ENCODE measurements at places on chromosomes 13 and 19.
A peak's percentile ranks its signal among the peaks of the same experiment; 100 is the strongest.

DNA sequence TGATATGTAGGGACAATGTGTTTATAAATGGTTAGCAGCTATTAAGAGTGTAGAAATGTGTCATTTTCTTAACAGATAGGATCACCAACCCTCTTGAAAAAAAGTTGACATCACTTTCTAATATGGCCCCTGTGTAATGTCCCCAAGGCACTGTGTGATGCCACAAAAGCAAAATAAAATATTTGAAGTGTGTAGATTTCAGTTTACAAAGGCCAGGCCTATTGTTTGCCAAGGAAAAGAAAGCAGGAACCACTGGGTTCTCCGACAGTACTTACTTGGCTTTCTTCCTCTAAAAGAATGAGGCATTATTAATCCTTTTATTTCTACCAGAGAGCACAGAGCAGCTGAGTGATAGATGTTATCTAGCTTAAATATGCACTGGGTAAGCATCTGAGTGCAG is 10.5 kb upstream of the GJA3 start:
- no peak for DNase-seq

DNA sequence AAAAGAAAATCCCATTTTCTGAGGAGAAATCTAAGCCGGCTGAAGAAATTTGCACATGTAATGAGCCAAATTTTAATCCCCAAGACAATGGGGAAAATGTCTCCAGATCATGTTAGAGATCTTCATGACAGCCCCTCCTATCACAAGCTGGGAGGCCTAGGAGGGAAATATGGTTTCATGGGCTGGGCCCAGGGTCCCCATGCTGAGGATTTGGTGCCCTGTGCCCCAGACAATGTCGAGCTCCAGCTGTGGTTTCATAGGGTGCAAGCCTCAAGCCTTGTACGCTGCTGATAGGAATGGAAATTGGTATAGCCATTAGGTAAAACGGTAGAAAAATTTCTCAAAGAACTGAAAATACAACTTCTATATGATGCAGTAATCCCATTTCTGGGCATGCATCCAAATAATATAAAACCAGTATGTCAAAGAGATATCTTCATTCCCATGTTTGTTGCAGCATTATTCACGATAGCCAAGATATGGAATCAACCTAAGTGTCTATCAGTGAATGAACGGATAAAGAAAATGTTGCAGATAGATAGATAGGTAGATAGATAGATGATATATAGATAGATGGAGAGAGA is 19.3 kb upstream of the FREM2 start:
- DNase-seq, result no peak

- no peak for DNase-seq
These were observed 17.3 kb downstream of the CKM start for GRCh38 chr19:45305421-45305820.

DNA sequence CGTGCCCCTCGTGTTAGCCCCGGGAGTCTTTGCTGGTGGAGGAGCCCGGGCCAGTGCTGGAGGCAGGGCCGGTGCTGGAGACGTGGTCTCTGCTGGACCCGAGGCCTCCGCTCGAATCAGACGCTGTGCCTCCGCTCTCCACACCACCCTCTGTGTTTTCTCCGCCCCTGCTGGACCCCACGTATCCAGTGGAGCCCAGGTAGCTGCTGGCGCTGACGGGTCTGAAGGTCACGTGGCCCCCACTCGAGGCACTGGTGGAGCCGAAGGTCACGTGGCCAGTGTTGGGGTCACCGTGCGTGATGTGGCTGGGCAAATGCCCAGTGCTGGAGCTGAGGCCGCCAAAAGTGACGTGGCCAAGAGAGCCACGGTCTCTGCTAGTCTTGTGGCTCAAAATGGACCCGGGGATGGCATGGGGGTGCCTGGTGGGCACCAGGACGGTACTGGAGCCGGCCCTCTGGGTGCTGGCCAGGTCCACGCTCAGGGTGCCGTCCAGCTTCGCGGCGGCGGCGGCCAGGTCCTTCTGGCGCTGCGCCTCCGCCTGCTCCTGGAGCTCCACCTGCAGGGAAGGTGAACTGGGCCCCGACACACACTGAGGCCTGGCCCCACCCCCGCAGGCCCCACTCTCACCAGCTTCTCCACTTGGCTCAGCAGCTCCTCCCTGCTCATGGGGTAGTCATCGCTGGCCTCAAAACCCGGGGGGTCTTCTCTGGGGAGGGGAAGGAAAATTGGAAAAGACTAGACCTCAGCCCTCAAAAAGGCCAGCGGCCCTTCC is 27.3 kb downstream of the ZNF114 start:
- DNase-seq, result no peak

DNA sequence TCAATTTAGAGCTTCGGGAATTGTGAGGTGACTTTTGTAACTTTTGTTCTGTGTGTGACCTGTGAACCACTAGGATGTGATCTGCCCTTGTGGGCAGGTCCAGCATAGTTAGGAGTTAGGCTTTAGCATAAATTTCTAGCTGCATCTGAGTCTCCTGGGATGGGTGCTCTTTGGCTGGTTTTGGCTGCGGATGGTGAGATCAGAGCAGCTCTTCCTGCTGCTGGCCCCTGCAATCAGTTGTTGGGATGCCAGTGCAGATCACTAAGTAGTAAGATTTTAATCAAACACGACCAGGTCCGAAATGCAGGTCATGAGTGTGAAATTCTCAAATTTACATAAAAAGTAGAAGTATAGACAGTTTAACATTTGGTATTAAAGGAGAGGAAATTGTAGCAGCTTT is 8.5 kb downstream of the CEBPG start:
- no peak for DNase-seq

- DNase-seq, result no peak
These were observed 155.5 kb upstream of the STARD13 start for GRCh38 chr13:33441015-33441414.

DNA sequence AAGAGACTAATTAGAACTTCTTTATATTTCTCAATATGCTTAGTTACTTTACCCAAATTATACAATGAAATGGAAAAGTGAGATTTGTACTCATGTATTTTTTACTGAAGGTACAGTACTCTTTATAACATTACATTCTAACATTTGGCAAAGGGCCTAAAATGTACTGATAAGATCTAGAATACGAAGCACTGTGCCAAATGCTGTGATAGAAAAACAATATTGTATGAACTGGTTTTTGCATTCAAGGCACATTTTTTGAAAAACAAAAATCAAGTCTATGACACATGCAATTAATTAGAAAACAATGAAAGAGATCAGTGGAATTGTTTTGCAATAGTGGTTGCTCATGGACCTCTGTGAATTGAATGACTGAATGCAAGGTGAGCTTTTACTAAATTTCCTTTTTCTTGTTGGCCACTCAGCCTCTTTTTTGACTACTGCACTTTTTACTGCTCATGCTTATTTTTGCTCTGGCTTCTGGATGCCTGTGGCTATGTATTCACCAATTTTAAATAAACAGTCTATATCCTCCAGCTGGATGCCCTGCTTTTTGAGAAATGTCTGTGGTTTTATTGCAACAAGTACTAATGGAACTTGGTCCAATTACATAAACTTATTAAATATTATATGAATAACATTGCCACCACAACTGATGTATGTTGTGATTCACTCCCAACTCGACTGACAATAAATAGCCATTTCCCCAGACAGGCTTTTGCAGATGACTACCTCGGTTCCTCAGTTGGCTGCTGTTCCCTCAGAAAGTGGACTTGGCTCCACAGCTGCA is 41.4 kb upstream of the OBI1 start:
- no peak for DNase-seq

GRCh38 chr19:1259206-1259875 is 9.8 kb upstream of the CIRBP start:
- DNase-seq, result peak; percentile 57

- DNase-seq, result peak; percentile 46
These were observed 1.3 kb upstream of the LRCH1 start for GRCh38 chr13:46551410-46552302.

- DNase-seq, result no peak
These were observed 16.9 kb downstream of the IZUMO4 start for GRCh38 chr19:2113439-2114211.

DNA sequence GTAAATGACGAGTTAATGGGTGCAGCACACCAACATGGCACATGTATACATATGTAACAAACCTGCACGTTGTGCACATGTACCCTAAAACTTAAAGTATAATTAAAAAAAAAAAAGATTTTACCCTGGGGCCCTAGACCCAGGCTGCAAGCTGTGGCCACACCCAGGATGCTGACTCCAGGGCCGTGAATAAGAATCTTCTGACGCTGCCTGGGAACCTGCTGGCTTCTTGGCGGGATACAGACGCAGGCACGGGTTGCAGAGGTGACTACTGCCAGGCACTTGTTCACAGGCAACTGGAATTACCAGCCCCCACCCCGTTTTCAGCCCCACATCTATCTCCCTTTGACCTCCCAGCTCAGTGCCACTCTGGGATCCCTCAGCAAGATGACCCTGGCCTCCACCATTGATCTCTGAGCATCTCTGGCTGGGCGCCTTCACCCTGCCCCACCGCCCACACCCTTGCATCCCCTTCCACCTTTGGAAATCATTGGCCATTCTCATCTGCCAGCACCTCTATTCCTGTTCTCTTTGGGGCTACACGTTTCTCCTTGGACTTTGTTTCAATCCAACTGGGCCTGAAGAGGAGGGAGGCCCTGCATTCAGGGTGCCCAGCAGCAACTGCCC is 21.1 kb upstream of the CFAP97D2 start:
- no peak for DNase-seq

DNA sequence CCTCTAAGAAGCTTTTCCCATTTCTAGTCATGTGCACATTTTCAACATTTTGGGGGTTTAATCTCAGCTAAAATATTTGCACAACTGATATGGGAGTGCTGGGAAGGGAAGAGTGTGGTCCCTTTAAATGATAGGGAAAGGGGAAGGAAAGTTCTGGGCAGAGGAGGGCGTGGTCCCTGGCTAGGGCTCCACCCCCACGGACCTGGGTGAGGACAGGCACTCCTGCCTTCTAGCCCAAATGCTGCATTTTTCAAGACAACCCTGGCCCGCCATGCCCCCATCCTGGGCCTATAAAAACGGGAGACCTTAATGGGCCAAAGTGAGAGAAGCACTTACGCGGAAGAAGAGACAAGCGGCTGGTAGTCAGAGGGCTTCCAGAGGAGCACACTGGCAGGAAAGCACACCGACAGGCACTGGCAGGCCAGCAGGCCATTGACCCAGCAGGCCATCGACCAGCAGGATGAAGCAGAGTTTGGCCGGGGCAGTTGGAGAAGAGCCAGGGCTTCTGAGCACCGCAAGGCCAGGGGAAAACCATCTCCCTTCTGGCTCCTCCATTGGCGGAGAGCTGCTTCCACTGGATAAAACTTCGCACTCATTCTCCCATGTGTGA is 266.7 kb downstream of the SPRY2 start:
- peak; percentile 88 for DNase-seq

DNA sequence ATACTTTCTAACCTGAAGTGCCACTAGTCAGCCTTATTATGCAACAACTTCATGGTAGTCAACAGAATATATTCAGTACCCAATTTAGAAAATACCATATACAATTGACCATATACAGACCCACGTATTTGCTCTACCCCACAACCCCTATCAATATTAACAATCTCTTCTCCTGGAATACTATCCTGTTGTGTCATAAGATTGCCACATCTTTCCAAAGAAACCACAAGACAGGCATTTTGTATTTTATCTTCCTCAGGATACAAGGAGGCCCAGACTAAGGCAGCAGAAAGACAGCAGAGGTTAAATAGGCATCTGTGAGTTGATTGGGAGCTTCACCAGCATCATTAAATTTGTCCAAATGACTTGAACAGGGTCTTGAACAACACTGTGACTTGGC is 4.5 kb downstream of the SPART start:
- no peak for DNase-seq

DNA sequence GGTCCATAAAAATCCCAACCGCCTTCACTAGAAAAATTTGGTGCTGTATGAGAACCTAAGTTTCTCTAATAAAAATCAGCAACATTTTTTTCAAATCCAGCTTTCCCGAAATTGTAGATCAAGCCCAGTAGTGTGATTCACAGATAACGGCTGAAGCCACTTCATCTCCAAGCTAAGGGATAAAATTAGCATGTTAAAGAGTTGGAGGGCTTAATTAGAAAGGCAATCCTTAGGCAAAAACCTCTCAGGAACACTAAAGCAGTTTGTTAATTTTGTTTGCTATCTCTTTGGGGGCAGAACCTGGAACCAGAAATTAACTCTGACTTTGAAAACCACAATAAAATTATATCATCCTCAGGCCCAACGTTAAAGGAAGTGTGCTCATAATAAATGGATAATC is 820.2 kb downstream of the GPC5 start:
- DNase-seq, result no peak

DNA sequence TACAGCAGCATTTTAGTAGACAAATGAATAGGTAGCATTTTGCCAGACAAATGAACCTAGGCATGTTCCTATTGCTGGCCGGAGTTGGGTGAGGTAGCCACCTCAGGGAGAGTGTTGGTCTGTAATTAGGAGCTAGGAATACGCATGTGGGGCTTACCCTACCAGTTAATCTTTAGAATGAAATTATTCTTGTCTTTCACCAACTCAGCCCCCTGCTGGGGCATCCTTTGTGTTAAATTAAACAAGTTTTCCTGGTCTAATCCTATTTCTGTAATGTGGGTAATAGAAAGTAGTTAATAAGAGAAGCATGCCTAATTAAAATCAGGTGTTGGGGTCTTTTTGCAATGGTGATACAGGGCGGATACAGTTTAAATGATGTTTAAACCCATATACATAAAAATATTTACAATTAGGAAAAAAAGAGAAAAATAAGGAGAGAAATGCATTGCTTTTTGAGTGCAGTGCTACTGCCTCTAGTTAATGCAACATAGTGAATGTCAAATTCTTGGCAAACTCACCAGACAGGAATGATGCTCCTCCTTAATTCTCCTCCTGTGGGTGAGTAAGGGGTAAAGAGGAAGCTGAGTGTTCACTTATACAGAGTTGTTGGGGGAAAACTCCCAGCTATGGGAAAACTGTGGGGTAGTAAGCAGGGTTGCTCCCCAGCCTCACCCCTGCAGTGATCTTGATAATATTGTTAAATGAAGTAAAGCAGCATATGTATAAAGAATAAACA is 276.4 kb upstream of the EDNRB start:
- no peak for DNase-seq

DNA sequence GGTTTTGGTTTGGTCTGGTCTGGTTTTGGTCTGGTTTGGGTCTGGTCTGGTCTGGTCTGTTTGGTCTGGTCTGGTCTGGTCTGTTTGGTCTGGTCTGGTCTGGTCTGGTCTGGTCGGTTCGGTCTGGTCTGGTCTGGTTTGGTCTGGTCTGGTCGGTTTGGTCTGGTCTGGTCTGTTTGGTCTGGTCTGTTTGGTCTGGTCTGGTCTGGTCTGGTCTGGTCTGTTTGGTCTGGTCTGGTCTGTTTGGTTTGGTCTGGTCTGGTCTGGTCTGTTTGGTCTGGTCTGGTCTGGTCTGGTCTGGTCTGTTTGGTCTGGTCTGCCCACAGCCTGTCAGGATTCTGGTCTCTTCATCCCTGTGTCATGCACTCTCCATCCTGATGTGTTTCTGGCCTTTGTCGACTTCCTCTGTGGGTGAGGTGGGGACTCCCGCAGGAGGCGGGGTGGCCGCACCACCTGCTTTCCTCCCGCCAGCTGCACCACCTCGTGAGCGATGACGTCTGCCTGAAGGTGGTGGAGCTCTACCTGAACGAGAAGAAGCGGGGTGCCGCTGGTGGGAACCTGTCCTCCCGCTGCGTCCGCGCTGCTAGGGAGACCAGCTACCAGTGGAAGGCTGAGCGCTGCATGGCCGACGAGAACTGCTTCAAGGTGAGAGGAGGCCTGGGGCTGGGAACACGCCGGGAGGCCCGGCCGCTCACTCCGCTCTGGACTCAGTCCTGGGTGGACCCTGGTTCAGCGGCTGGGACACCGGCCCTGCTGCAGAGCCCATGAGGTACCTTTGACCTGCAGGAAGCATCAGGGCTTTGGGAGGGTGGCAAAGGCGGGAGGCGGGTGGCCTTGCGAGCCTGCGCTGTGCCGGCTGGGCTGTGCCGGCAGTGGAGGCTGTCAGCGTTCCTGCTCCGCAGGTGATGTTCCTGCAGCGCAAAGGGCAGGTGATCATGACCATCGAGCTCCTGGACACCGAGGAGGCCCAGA is 12.9 kb upstream of the F2RL3 start:
- DNase-seq, result no peak
